ENCODE measurements at places on chromosomes 5 and 9.

DNA sequence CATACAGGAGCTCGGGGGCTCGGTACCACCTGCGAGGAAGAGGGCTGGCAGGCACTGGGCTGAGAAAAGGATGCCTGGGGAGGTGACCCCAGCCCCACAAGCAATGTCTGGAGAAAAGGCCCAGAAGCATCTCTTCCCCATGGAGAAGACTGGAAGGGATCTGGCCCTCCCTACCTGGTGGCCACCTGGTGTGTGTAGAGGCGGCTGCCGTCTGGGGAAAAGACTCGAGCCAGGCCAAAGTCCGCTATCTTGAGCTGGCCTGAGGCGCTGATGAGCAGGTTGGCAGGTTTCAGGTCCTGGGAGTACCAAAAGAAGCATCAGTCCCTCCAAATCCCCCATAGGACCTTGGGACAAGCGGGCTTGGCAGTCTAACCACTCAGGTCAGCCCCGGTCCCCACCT lies 3.7 kb downstream of the CDK20 start:
- DNase-seq: no peak

GRCh38 chr5:12399868-12400267 lies 495.6 kb upstream of the CTNND2 start:
- DNase-seq: no peak

DNA sequence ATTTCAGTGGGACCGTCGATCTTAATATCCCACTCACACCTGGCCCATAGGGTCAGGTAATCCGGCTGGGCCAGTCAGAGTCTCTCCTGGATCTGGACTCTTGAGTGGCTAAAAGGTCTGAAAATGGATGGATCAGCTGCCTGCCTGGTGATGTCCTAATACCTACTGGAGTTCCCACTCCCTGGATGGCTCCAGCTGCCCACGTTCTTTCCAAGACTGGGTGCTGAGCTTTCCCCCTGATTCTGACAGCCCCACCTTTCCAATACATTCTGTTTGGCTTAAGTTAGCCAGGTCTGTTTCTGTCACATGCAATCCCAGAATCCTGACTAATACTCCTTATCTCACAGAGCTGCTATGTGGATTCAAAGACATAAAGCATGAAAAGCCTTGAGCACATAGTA lies 10.2 kb downstream of the SH3PXD2B start:
- DNase-seq: no peak

DNA sequence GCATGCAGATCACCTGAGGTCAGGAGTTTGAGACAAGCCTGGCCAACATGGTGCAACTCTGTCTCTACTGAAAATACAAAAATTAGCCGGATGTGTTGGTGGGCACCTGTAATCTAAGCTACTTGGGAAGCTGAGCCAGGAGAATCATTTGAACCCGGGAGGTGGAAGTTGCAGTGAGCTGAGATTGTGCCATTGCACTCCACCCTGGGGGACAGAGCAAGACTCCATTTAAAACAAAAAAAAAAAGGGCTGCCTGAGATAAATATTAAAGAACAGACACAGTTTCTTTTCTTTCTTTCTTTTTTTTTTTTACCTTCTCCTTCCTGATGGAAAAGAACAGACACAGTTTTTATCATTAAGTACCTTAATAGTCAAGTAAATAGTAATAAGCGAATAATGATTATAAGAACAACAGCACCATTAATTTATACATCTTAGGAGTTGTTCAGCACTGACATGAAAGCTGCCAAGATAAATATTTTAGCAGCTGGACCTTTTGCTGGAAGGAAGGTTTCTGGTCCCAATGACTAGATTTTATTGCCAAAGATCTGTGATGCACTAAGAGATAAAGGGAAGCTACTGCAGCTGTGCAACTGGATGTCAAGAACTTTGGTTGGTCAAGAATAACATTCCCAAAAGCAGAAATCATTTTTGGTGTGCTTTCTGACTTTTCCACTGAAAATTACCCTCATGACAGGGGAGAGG lies 7.0 kb downstream of the CENPP start:
- DNase-seq: no peak

DNA sequence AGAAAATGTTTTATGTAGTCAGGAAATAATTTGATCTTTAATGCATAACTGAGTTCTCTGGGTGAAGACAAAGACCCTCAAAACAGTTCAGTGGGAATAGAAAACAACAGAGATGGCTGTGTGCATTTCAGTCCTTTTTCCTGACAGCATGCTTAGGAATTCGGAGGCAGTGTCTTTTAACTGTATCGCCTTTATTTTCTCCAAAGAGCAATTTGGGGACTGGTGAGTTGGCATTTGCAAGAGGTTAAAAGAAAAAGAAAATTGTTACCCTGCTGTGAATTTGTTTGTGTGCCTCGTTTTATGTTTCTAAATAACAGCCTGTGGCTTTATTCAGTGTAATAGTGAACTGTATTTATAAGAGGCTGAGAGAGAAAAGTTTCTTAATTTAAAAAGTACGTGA lies 227.8 kb upstream of the DMAC1 start:
- no peak for DNase-seq

- no peak for DNase-seq
These were observed 85.4 kb downstream of the TMEM161B start for GRCh38 chr5:88183255-88183654.

GRCh38 chr9:33111631-33112030 lies 35.2 kb upstream of the SMU1 start:
- no peak for DNase-seq

DNA sequence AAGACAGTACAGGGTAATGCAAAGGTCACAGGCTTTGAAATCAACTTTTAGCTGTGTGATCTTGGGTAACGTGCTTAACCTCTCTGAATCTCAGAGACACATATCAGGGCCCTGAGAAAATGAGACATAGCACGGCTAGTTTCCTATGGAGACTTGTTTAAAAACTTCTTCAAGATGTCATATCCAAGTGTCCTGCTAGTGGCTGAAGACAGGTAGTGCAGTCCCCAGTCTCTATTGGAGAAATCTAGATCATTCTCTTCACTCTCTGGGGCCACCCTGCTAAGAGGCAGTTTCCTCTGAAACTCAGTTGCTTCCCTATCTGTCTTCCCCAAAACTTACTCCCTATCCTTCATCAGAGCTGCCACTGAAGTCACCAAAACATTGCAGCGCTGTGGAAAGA lies 30.3 kb upstream of the GRXCR2 start:
- DNase-seq: no peak

DNA sequence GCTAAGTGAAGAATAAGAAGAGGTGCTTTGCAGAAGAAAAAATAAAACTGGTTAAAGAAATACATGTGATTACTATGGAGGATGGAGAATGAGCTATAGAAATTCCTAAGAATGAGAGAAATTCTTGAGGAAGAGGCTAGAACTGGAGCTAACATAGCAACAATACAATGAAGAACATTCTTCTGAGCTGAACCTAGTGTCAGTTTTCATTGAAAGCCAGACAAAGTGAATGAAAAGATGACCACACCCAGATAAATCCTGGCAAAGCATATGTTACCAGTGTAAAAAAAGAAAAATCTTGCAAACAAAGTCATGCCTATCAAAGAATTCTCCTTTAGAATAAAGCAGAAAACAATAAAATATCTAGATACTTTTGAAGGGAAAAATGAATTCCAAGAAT lies 39.6 kb downstream of the SGCD start:
- DNase-seq: no peak

GRCh38 chr9:8895106-8895860 lies 1095.7 kb upstream of the DMAC1 start:
- no peak for DNase-seq

DNA sequence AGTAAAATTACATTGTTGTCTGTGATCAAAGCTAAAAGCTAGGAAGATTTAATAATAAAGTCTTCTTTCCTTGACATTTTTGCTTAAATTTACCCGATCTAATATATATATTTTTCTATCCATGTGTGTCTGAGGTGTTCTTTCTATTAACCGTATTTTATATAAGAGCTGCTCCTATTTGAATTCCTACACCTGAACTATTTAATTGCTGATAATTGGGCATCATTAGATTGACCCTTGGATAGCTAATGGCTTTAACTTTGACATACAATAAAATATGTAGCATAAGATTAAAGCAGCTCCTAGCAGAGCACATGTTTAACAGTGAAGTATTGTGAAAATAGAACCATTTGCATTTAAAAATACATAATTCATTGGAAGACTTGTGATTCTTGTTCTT lies 792.7 kb downstream of the MAT2B start:
- no peak for DNase-seq

DNA sequence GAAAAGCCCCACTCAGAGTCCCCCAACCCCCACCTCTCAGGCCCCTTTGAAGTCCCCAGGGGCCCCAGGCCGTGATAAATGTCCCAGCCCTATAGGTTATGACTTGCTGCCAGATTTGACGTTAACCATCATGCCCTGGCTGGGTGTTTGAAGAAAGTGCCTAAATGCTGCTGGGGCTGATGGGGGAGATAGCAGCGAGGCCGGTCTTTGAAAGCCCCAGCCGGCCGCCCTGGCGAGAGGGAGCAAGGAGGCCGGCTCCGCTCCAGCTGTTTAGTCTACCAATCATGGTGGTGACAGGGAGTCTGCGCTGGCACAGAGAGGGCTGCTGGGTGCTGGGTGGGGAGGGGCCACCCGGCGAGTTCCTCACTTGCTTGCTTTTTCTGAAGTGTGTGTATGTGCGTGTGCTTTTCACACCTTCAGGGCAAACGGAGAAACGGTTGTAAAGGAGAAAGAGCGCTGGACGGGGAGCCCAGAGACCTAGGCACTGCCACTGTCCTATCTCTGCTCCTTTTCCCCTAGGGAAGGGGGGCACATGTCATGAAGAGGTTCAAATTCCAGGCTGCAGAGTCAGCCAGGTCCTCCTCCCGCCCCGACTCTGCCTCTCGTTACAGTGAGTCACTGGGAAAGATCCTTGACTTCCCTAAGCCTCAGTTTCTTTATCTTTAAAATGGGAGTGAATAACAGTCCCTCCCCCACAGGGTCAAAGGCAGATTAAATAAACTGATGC lies 126.1 kb upstream of the HAND1 start:
- DNase-seq: no peak

GRCh38 chr5:116303340-116303739 lies 218.5 kb downstream of the COMMD10 start:
- DNase-seq: no peak

GRCh38 chr5:8471581-8471980 lies 602.6 kb downstream of the MTRR start:
- DNase-seq: no peak

GRCh38 chr5:52825826-52826225 lies 38.1 kb downstream of the ITGA1 start:
- DNase-seq: no peak

DNA sequence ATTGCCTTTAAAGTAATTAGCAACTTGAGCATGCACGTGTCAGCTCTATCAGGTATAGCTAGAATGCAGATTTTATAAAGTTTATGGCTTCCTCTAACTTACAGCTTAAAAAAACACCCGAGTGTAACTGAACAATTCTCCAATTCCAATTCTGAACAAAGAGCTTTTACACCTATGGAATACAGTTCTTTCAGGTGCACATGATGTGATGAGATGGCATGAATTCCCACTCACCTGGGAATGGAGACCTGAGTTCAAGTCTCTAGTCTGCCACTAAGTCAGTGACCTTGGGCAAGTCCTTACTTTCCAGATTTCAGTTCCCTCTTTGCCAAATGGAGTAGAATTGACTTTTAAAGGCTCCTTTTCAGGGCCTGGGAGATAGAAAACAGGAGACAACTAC lies 1.8 kb downstream of the ZFAND5 start:
- DNase-seq: no peak

DNA sequence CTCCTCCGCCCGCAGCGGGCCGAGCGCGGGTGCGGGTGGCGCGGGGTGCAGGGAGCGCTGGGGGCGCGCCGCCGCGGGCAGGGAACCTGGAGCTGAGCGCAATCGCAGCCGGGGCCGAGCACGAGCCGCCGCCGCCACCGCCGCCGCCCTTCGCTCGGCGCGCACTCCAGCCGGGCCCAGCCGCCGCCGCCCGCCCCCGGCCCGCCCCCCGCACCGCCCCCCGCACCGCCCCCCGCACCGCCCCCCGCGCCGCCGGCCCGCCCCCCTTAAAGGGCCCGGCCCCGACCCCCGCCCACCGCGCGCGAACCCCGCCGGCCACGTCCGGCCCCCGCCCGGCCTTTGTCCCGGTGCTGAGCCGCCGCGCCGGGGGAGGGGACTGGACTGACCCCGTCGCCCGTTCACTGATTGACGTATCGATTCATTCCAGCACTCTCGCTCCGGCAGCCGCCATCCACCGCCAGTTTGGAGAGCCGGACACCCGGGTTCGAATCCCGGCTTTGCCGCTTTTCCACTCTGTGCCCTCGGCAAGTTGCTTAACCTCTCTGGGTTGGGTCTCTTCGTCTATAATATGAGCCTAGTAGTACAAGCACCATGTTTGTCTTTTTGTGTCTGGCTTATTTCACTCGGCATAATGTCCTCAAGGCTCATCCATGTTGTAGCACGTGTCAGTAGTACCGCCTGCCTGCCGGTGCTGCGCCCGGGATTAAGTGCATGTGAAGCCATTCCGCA lies at the start of gene SH3PXD2B:
Gene SH3PXD2B (minus strand): TSS at position 168 of the 729 bp plus-strand sequence. CDS start 173 bp downstream, outside the sequence.
- peak; percentile 37 for DNase-seq

GRCh38 chr5:179345433-179346321 lies at the start of gene ADAMTS2:
Gene ADAMTS2, minus strand, starts transcription at chr5:179345461. Its CDS starts 133 bp downstream, at chr5:179345328.
- no peak for DNase-seq

DNA sequence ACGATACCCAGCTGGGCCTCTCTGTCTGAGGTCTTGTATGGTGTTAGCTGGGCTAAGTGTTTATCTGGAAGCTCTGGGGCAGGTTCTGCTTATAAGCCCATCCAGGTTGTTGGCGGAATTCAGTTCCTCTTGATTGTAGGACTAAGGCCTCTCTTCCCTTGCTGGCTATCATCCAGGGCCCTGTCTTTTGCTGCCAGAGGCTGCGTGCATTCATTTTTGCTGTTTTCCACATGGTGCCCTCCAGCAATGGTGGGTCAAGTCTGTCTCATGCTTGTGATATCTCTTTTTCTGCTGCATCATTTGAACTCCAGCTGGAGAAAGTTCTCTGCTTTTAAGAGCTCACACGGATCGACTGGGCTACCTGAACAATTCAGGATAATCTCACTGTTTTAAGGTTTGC lies 105.7 kb upstream of the ZNF618 start:
- DNase-seq: no peak

DNA sequence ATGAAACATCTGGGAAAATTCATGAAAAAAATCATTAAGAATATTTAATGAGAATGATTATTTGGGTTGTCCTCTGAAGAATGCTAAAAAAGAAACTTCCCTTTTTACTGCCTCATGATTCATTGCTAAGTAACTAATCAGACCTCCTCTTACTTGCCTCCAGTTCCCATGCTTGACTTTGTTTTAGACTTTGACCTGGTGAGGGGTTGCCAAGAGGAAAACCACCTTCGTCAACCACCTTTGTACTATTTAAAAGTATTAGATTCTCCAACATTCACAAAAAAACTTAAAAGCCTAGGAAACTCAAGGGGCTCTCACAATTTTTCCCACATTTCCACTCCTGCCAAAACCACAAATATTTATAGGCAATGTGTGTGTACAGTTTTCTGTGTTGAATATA lies 115.2 kb upstream of the ST8SIA4 start:
- DNase-seq: no peak

GRCh38 chr9:135230817-135231520 lies 143.5 kb downstream of the OLFM1 start:
- no peak for DNase-seq

DNA sequence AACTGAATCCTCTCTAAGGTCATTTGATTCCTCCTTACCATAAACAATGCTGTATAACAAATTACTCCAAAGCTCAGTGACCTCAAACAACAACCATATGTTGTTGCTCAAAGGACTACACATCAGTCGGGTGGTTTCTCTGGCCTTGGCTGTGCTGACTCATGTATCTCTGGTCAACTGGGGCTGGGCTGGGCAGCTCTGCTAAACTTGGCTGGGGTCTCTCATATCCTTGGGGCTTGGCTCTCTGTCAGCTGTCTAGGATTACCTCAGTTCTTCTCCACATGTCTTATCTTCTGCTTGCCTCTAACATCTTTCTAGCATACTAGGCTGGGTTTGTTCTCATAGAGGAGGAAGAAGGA lies 86.4 kb downstream of the GALNT10 start:
- no peak for DNase-seq
